ENCODE measurements at places on chromosomes 5 and 9.

DNA sequence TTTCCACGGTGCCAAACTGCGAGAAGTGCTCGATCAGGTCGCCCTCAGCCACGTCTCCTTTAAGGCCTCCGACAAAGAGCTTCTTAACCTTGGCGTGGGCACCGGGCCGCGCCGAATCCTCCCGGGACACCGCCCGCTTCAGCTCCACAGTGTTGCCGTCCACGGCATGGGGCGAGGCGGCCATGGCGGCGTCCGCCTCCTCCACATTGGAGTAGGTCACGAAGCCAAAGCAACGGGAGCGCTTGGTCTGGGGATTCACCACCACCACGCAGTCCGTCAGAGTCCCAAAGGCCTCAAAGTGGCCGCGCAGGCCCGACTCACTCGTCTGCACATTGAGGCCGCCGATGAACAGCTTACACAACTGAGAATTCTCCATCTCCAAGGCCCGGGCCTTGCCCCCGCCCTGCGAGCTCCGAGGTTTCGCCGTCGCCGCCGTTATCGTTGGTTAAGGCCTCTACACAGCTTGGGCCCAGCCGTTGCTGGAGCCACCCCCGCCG, 424 bp downstream of the HNRNPA0 start:
- DNase-seq = no peak

DNA sequence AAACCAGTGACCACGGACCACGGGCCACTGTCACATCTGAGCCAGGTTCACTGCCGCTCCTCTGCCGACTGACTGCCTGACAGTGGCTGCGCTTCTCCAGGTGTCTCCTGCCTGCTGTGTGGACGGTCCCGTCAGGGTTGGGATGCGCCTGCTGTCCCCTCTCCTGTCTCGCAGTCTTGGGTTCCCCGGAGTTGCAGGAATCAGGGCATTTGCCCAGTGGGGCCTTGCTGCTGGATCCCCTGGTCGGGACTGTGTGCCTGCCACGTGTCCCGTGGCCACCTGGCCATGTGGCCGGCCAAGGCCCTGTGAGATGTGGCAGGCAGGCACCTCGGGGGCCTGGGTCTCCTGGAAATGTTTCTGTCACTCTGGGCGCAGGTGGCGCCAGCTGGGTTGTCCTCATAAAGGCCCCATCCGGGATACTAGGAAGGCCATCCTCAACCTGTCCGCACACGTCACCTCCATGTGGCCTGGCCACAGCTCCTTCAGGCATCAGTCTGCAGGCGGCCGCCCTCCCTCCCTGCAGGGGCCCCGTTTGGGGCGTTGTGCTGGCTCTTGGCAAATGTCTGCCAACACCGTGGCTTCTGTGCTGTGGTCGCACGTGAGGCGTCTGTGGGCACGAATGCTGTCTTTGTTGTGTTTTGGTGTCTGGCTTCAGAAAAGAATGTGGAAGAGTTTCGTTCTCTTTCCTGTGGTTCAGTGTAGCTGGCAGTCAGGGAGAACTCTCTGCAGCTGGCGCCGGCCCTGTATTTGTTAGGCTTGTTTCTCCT, 6.4 kb upstream of the TOR4A start:
- peak; percentile 59 for DNase-seq

- no peak for DNase-seq
Measured at GRCh38 chr9:90805006-90805996, 3.7 kb downstream of the SYK start.

- no peak for DNase-seq
Measured at GRCh38 chr9:134369416-134370212, 43.4 kb downstream of the RXRA start.

DNA sequence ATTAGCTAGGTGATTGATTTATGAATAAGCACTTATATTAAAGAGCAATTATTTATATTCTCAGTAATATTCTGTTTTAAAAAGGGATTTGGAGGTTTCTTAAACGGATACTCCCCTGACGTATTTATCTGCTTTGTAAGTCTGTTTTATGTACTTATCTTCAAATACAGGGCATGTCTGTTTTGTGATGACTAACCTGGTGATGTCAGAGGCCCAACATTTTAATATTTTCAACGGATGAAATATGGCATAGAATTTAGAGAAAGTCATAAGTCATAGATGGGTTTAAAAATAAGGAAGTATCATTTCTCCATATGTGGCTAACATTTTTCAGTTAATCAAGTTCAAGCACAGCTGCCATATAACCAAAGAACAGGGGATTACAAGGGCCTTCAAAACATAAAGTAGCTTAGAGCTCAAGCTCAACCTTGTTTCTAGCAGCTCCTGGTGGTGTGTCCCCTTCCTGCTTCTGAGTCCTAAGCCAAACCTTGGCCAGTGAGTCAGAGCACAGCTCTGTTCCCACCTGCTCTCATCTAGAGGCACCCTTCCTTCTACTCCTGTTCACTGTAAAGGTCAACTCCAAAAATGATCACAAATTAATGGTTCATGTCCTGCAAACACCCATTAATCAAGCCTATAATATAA, 131.4 kb downstream of the OXCT1 start:
- no peak for DNase-seq

DNA sequence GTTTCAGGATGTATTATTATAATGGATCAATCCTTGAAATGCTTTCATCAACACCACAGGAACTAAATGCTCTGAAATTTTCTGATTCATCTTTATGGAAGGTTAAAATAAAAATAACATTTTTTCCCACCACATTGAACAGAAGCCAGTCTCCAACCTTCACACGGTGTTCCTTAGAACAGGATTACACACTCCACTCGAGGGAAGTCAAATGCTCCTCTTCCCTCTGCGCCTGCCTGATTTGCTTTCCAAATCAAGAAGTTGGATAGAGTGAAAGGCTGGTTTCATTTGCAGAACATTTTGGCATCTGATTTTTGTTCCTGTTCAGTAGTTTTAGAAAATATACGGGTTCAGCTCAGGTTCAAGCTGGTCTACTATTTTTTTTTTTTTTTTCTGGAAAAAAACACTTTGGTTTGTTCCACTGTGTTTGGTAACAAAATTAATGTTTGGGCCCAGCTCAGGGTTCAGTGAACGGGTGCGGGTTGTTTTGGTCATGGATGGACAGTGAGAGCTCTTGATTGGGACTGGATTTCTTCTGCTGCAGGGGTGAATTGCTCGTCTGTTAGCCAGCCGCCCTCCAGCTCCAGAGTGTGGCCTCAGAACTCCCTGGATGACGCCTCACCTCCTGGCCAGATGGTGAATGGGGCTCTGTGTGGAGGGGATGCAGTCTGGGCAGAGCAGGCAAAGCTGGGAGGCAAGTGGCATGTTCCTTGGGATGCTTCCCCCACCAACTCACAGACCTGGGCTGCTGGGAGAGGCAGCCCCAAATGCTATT, 82.4 kb upstream of the STC2 start:
- DNase-seq = no peak

DNA sequence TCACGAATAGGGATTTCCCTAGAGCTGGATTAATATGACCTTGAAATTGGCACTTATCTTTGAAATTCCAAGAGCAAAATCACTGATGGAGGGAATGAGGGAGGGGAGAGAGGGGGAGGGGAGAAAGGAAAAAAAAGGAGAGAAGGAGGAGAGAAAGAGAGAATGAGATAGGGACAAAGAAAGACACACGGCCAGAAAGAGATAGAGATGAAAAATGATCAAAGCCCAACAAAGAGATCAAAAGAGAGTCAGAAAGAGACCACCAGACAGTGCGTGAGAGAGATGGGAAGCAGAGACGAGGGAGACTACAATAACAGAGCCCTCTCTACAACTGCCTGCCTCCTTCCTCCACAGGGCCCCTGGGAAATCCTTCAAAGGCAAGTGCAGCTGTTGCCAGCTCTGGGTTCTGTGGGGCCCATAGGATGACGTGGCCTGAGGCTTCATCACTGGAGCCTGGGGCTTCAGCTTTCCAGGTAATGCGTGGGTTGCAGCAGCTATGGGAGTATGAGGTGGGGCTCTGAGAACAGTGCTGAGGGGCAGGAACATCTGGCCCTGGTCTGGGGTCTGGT, 58.3 kb upstream of the SHB start:
- DNase-seq = no peak

DNA sequence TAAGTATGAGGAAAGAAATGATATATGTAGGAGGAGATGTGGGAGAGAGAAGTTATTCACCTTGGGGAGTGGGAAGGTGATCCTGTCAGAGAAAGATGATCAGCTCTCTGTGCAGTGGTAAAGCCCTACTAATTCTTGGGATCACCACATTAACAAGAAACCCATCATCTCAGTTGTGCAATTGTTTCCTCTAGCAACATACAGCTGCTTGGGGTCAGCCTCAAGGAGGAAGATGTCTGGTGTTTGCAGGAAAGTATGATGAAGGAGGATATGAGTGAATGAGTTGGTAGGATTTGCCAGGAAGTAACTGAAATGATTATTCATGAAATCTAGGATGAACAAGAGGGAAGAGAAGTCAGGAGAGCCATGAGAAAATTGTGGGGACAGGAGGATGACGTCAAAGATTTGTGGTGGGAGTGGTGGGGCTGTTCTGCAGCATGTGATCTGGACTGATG, 50.1 kb downstream of the TNFSF8 start:
- no peak for DNase-seq

DNA sequence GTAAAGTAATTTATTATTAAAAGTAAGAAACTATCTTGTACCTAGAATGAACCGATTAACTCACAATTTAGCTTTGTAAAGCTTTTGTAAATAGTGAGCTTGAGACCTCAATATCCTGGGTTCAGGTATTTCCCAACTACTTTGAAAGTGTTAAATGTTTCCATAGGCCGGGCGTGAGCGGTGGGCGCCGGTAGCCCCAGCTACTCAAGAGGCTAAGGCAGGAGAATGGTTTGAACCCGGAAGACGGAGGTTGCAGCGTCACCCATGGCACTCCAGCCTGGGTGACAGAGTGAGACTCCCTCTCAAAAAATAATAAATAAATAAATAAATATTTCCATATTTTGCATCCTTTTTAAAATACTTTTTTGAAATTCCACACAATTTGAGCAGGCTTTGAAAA, 1.5 kb upstream of the ANKH start:
- DNase-seq = no peak

- DNase-seq = no peak
Measured at GRCh38 chr5:15533129-15533893, 33.3 kb downstream of the FBXL7 start.

- DNase-seq = no peak
Measured at GRCh38 chr9:132538071-132538470, 44.3 kb upstream of the BARHL1 start.

DNA sequence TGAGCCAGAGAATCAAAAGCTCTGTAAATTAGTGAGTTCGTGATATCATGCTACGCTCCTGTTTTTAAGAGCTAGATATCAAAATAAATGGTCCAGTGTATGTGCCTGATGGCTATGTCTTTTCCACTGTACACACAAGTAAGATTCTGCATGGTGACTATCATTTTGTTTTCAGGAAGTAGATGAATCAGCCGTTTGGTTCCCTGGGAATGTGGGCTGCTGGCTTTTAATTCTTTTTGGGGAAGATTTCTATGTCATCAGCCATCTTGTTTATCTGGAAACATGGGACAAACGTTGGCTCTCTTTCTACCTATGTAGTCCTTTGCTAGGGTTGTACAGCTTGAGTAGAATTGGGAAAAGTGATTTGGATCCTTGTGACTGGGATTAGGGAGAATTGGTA, 126.7 kb downstream of the GRIA1 start:
- DNase-seq = no peak

GRCh38 chr9:92870289-92870688, 7.5 kb downstream of the ZNF484 start:
- no peak for DNase-seq

GRCh38 chr5:172766287-172767108, 4.5 kb downstream of the DUSP1 start:
- DNase-seq = no peak

GRCh38 chr5:32143617-32144377, 30.3 kb downstream of the GOLPH3 start:
- no peak for DNase-seq

DNA sequence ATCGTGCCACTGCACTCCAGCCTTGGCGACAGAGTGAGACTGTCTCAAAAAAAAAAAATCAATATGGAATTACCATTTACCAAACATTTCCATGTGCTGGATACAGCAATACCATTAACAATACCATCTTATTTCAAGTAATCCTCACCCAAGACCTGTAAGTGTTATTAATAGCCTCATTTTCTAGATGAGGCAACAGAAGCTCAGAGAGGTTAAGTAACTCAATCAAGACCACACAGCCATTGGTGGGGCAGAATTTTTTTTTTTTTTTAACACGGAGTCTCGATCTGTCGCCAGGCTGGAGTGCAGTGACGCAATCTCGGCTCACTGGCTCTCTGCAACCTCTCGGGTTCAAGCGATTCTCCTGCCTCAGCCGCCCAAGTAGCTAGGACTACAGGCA, 3.6 kb upstream of the FIBCD1 start:
- DNase-seq = no peak

DNA sequence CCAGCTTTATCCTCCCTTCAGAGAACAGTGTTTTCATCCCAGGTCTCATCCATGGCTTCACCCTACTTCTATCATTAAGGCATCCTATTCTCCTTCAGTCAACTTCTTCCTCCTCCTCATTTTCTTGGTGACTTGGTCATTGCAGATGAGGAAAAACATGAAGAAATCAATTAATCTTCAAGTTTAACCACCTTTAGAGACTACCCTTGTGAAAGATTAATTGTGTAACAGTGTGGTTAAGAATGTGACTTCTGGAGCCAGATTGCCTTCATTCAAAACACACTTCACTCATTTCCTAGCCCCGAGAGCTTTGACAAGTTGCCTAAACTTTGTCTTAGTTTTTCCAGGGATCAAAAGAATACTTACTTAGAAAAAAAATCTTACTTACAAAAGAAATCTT, 110.0 kb downstream of the STK32A start:
- DNase-seq = no peak

Measured in CD4-positive, alpha-beta T cell treated with Interleukin-17A for 4 hours (primary cell).